ENCODE measurements at places on chromosomes 12 and 14.
A peak's percentile ranks its signal among the peaks of the same experiment; 100 is the strongest.

DNA sequence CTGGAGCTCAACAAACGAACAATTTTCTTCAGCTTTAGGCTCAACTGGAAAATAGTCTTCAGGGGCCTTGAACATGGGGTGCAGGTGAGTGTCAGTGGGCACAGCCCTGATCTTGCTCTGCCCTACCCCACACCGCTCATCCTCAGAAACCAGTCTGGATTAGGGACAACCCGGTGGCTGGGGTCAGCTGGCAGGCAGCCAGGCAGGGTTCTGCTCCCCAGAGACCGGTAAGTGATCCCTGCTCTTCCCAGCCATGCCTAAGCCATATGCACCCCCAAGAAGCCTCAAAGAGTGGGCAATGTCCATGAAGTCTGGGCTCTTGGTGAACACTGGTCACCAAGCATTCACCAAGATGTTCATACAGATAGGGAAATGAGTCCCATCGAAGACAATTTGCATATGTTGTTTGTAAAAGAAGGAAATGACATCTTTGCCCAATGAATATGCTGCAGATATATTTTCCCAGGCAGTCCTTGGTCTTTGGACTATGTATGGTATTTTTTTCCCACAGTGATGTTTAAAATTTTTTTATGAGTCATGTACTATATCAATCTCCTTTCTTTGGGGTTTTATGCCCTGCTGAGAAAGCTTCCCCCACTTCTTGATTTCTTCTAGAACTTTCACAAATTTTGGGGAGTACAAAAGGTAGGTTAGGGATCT is 63.9 kb upstream of the VASH1 start:
- no peak overlapping the region for H3K4me3 ChIP-seq
- DNase-seq = no peak
- no peaks in the 10 kb centered on the region for H3K27me3 ChIP-seq
- no peak overlapping the region for H3K27ac ChIP-seq

- no peak overlapping the region for H3K4me3 ChIP-seq
- H3K36me3 ChIP-seq = no peaks in the 10 kb centered on the region
- H3K27me3 ChIP-seq = no peaks in the 10 kb centered on the region
- DNase-seq = peak; percentile 35
- peaks cover 9% of the 10 kb centered on the region for H3K4me1 ChIP-seq
- H3K27ac ChIP-seq = no peak overlapping the region
Measured at GRCh38 chr12:20489645-20490044, 121.3 kb downstream of the PDE3A start.

DNA sequence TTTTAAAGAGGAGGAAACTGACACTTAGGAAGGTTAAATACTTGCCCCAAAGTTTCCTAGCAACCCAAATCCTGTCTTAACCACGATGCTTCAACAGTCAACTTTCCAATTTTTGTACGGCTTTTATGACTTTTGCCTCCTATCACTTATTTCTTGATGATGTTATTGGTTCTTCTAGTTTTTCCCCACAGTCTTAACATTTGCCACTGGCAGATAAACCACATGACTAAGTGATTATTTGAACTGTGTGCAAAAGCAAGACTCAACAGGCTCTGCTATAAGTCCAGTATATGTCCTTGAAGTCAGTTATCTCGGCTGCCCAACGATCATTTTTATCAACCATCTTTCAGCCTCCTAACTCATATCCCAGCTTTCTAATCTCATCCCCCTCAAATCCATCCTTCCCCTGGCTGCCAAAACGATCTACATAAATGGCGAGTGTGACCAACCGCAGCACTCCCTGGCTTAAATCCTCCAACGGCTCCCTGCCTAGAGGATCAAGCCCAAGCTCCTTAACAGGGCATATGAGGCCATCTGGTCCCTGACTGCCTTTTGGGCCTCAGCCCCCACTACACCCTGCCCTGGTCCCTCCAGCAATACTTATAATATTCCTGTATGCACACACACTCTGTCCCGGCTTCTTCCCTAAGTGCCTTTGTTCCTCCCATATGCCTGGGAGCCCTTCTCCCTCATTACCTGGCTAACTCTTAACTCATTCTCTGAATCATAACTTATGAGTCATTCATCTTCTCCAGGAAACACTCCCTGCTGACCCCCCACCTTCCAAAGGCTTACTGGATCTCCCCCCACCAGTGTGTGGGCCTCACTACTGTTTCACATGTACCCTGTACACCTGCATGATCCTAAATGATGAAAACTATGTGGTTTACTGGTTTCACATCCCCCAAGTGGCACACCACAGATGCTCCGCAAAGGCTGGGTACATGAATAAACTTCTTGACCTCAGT is 8.8 kb downstream of the VPS37B start:
- H3K4me3 ChIP-seq = no peak overlapping the region
- no peak for DNase-seq
- H3K36me3 ChIP-seq = no peaks in the 10 kb centered on the region

- peaks cover 23% of the 10 kb centered on the region for H3K4me1 ChIP-seq
- H3K4me3 ChIP-seq = no peak overlapping the region
- DNase-seq = no peak
- no peaks in the 10 kb centered on the region for H3K27me3 ChIP-seq
Measured at GRCh38 chr12:106110626-106111300, 28.0 kb downstream of the NUAK1 start.
